Caco-2 (cell line): ENCODE measurements at places on chromosomes 16 and 17.
A peak's percentile ranks its signal among the peaks of the same experiment; 100 is the strongest.

DNA sequence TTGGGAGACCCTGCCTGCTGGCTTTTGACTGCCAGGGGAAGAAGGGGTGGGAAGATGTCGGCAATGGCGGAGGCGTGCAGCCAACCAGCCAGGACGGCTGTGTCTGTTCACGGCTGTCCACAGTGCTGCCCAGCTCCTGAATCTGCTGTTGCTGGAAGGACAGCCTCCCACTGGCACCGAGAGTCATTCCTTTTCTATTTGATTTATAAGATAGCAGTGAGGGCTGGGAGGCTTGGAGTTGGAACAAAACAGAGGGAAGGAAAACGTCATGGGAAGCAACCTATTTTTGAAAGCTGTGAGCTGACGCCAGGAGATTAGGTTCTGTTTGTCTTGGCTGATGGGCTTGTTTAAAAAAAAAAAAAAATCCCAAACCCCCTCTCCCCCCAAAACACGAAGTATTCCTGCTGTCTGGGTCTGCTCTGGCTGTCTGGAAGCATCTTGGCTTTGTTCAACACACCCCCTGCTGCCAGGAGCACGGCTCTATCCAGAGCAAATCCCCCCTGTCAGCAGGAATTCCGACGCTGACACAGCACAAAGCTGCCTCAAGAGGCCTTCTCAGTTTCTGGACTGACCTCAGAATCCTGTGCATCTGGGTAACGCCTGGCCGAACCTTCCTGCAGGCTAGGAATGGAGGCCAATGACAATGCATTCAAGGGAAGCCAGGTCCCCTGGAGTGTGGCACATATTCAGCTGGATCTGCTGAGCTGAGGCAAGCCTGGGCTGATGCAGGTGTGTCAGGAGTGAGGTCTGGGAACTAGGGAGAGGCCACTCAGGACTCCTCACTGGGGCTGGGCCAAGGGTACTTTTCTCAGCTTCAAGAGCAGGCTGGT lies 41.0 kb upstream of the SREBF1 start:
- DNase-seq, result no peak

GRCh38 chr16:66751053-66751302 lies 431 bp downstream of the DYNC1LI2 start:
- peak; percentile 63 for DNase-seq

GRCh38 chr17:31307640-31308039 lies 6.2 kb downstream of the EVI2B start:
- DNase-seq, result no peak

DNA sequence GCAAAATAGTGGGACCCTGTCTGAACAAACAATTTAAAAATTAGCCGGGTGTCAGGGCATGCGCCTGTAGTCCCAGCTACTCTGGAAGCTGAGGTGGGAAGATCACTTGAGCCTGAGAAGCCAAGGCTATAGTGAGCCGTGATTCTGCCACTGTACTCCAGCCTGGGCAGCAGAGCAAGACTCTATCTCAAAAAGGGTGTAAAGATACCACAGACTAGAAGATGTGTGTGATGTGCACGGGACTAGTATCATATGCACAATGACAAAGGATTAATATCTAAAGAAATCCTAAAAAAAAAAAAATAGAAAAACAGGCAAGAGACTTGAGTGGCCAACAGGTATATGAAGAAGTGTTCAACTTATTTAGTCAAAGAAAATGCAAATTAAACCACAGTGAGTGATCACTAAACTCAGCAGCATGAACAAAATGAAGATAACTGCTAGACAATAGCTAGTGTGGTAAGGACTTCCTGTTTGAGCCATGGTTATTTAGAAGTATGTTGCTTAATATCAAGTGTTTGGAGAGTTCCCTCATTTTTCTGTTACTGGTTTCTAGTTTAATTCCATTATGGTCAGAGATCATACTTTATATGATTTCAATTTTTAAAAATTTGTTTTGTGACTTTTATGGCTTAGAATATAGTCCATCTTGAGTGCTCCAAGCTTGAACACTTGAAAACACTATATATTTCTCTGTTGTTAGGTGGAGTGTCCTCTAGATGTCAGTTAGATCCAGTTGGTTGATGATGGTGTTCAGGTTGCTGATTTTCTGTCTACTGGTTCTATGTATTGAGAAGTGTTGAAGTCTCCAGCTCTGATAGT lies 14.7 kb upstream of the SLX4 start:
- DNase-seq, result no peak

DNA sequence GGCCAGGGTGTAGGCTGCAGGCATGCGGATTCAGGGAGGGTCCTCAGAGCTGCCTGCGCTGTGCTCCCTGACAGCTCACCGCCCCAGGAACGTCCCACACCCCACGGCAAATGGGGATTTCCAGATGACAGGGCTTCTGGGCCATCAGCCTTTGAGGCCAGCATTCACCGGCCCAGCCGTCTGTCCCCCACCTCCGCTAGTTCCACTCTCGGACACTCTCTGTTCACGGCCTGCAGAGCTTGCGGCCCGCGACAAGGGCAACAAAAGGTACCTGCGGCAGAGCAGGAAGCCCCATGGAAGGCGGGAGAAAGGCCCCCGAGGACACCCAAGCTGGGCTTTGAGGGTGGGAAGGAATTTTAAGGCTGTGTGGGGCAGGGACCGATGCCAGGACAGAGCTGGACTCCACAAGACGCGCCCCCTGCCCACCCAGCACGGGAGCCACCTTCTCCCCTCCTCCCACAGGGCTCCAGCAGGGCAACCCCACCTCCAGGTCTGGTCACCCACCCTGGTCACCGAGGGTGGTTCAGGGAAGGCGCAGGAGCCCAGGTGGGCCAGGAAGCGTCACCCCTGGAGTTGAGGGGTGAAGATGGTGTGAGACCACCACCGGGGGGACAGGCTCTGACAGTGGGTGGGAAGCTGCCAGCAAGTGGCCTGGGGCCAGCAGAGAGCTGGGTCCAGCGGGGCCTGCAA lies 5.6 kb upstream of the CYBA start:
- no peak for DNase-seq

DNA sequence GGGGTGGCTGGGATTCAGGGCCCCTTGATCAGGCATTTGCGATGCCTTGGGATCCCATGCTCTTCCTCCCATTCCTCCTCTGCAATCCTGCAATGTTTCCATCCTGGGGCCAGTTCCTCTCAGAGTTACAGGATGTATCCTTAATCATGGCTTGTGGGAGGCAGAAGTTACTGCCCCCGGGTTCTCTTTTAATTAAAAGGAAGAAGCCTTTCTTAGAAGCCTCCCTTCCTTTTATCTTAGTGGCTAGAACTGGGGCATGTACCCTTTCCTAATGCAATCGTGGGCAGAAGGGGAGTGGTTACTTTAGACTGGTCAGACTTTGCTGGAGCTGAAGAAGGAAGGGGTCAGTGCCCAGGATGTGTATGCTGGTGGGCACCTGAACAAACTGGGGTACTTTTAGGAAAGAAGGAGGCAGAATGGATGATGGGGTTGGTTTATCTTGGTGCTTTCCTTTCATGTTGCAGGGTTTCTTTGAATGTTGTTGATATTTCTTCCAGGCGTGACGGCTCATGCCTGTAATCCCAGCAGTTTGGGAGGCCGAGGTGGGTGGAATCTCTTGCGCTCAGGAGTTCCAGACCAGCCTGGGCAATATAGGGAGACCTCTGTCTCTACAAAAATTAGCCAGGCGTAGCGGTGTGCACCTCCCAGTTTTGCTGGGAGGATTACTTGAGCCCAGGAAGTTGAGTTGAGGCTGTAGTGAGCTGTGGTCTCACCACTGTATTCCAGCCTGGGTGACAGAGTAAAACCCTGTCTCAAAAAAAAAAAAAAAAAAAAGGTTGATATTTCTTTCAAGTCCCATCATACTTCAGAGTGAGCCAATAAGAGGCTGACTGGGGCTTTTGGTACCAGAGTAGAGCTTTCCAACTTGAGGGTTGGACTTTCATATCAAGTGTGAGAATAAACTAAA lies 13.2 kb upstream of the SPN start:
- no peak for DNase-seq

DNA sequence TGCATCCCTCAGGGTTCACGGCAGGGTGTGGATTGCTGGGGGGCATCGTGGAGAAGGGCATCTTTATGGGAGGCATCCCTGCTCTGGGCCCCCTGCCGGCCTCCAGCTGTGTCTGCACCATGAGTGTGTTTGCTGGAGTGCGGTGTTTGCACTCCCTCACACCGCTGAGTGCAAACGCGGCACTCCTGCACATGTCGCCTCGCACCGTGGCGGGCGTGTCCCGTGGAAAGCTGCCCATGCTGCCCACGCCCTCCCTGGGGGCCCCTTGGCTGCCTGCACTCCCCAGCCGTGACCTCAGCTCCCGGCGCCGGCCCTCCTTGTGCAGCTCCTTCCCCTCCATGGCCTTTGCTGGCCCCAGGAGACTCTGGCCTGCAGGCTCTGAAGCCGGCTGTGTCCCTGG lies 74.6 kb upstream of the ZNF750 start:
- DNase-seq, result no peak

- no peak for DNase-seq
These were observed 1.3 kb upstream of the CPSF4L start for GRCh38 chr17:73262676-73263642.
